ENCODE measurements at places on chromosomes 1 and 21. TPM values are rescaled to one million over a fixed set of nuclear protein-coding genes. Genes with fewer than 3 reads are reported as not detected.

Gene STUM
- not detected for total RNA-seq

Gene TMEM240
- 0.44 TPM for total RNA-seq

Gene TAS1R1
- not detected for total RNA-seq

Gene TMEM269
- 0.08 TPM for total RNA-seq

Gene LCE3C
- not detected for total RNA-seq

Gene S100A12
- not detected for total RNA-seq

Gene ATP1A4
- total RNA-seq, result not detected

Gene RGS1
- not detected for total RNA-seq

Gene RIPK4
- 13.3 TPM for total RNA-seq

Gene POMGNT1
- 46.9 TPM for total RNA-seq

Gene CACNA1E
- total RNA-seq, result 0.01 TPM

Gene LCE1A
- total RNA-seq, result not detected

Gene CR1
- total RNA-seq, result not detected

Gene DISC1
- total RNA-seq, result 0.34 TPM

All from A549 treated with DMSO at 1 μM for 4 hours (cell line).